Activated CD8-positive, alpha-beta T cell treated with anti-CD3 and anti-CD28 coated beads for 36 hours (primary cell): ENCODE measurements at places on chromosomes 12 and 14. TPM values are rescaled to one million over a fixed set of nuclear protein-coding genes. Genes with fewer than 3 reads are reported as not detected.

Gene TAS2R30
- 1.4 TPM for total RNA-seq

DNA sequence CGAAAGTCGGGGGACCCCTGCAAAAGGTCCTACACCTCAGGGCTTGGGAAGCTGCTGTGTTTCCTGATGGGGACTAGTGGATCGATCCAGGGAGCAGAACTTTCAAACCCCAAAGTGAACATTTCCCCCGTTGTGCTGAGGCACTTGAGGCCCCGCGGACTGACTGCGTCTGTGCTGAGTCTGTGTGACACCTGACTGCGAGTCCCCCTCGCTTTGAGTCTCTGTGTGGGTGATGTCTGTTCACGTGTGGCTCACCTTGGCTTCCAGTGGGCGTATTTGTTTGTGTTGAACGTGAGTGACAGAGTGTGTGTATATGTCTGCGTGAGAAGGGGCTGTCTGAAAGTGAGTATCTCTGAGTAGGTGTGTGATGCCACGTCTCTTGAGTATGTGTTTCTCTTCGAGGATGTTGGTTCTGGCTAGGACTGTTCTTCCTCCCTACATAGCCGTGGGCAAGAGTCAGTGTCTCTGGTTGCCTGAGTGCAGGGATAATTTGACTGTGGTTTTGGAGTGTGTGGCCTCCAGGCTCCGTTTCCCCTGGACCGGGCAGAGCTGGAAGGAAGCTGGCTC is 1.3 kb downstream of the TEAD4 start:
- peaks cover 8% of the 10 kb centered on the region for H3K4me1 ChIP-seq
- peak overlapping the region; percentile 57 for H3K4me3 ChIP-seq
- H3K27ac ChIP-seq, result no peak overlapping the region
- H3K27me3 ChIP-seq, result peaks cover 54% of the 10 kb centered on the region
- peak; percentile 58 for DNase-seq
- no peaks in the 10 kb centered on the region for H3K36me3 ChIP-seq

Gene RNASE1
- not detected for total RNA-seq

DNA sequence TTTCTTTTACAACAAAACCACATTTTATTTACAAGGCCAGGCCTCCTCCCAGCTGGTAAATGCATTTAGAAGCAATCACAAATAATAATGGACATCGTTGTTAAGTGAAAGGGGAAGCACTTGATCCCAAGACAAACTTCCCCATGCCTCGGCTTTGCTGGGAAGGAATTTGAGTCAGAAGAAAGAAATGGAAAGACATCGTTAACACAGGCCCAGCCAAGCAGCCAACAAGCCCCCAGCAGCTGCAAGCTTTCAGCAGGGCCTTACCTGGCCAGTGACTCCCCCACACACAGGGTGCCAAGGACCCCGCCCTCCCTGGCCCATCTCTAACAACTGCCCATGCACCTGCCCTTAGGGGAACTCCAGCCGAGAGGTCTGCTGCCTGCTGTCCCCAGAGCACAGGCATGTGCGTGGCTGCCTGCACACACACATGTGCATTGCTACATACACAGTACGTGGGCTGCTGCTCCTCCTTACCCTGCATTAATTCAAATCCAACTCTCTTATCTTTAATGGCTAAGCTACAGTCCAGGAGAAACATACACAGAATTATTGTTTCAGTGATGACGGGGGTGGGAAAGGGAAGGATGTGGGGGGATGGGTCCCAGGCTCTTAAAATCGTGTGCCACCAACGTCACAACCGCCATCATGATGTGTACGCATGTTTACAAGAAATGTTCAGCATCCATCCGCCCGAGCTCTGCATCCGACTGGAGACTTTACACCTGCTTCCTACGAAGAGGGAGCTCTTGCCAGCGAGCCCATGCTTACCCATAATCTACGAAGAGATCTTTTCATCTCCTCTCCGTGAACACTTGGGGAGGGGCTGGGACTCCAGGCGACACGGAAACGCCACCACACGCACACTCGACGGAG is 9.8 kb downstream of the BCL11B start:
- peaks cover 71% of the 10 kb centered on the region for H3K36me3 ChIP-seq
- H3K4me1 ChIP-seq, result peaks cover 68% of the 10 kb centered on the region
- peak overlapping the region; percentile 98 for H3K27ac ChIP-seq
- H3K4me3 ChIP-seq, result peak overlapping the region; percentile 86
- peak; percentile 95 for DNase-seq

- no peaks in the 10 kb centered on the region for H3K4me1 ChIP-seq
- H3K4me3 ChIP-seq, result no peak overlapping the region
- no peaks in the 10 kb centered on the region for H3K36me3 ChIP-seq
- peaks cover 17% of the 10 kb centered on the region for H3K27me3 ChIP-seq
- H3K27ac ChIP-seq, result no peak overlapping the region
- DNase-seq, result no peak
Measured at GRCh38 chr12:103583008-103583407, 4.1 kb upstream of the STAB2 start.

GRCh38 chr12:100651694-100652093 is 78.2 kb downstream of the GAS2L3 start:
- no peak overlapping the region for H3K27ac ChIP-seq
- H3K4me1 ChIP-seq, result no peaks in the 10 kb centered on the region
- H3K4me3 ChIP-seq, result no peak overlapping the region
- H3K36me3 ChIP-seq, result no peaks in the 10 kb centered on the region

DNA sequence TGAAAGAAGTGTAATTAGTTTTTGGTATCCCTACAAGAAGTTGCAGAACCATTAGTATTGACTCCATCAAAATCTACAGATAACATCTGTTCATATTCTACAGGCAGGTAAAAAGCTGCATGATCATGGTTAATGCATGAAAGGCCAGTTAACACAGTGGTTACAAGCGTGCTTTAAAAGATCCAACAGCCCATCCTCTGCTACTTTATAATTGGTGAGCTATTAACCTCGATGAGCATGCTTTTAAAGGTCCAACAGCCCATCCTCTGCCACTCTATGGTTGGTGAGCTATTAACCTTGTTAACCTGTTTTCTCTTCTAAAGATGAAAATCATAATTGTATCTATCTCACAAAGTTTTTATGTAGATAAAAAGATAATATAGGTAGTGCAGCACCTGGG is 289.3 kb downstream of the DUSP6 start:
- H3K27ac ChIP-seq, result no peak overlapping the region
- no peak for DNase-seq
- peaks cover 12% of the 10 kb centered on the region for H3K27me3 ChIP-seq
- H3K4me1 ChIP-seq, result peaks cover 23% of the 10 kb centered on the region
- H3K4me3 ChIP-seq, result no peak overlapping the region

GRCh38 chr12:39831587-39832315 is 212.1 kb upstream of the ABCD2 start:
- DNase-seq, result no peak
- no peak overlapping the region for H3K27ac ChIP-seq

DNA sequence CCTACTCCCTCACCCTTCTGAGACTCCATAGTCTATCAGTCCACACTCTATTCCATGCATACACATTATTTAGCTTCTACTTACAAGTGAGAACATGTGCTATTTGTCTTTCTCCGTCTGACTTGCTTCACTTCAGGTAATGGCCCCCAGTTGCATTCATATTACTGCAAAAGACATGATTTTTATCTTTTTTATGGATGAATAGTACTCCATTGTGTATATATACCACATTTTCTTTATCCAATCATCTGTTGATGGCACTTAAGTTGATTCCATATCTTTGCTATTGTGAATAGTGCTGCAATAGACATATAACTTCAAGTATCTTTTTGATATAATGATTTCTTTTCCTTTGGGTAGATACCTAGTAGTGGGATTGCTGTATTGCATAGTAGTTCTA is 171.8 kb downstream of the DACT1 start:
- H3K4me1 ChIP-seq, result no peaks in the 10 kb centered on the region
- H3K36me3 ChIP-seq, result no peaks in the 10 kb centered on the region
- H3K27me3 ChIP-seq, result peaks cover 4% of the 10 kb centered on the region
- no peak for DNase-seq

Gene P2RX2
- total RNA-seq, result not detected
